ENCODE measurements at places on chromosomes 11 and 22.

DNA sequence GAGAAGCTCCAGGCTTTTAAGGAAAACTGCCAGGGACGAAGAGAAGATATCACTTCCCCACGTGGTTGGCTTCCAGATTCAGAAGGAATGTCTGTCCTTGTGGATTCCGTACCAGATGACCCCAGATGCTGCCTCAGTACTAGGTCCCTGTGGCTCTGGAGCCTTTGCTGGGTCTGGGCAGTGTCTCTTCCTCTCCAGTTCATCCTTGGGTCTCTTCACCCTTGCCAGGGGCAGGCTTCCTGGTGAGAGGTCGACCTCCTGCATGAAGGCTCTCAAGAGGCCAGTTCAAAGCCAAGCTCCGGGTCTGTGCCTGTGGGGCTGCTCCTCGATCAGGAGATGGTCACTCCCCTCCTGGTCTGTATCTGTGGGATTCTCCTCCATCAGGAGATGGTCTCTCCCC, 74.7 kb upstream of the B3GAT1 start:
- no peak for DNase-seq

GRCh38 chr11:121539000-121539399, 86.2 kb upstream of the SORL1-AS1 start:
- DNase-seq: no peak

DNA sequence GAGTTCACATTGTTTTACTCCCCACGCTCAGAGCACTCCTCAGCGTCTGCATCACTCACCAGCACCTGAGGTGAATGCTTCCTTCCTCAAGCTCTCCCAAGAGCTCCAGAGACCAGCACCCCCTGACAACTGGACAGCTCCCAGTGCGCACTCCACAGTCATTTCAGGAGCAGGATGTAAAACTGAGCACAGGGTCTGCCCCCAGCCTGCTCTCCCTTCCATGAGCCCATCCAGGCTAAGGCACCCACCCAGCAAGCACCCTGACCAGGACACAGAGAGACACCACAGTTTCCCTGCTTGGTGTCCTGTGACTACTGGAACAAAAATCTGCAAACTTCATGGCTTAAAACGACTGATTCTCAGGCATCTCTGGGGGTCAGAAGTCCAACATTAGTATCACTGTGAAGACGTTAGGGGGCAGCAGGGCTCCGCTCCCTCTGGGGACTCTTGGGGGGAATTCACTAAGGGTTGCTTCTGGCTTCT, 3.3 kb downstream of the SCGB1D2 start:
- DNase-seq: peak; percentile 39

DNA sequence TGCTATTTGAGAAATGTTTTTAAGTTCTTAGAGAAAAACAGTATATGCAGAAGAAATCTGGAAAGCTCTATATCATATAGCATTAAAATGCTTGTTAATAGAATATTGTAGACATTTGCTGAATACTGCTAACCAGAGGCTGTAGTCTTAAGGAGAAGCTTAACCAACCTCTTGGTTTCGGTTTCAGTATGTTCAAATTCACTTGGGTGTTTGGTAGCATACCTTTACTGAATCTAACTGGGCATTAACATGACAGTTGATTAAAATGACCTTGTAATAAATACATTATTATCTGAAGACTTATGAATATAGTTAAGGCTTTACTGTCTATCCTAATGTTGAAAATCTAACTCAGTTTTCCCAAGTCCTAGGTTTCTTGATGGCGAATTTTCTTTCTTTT, 5.4 kb downstream of the PCF11 start:
- DNase-seq: no peak

GRCh38 chr22:23073526-23074229, 3.4 kb downstream of the GNAZ start:
- no peak for DNase-seq

GRCh38 chr11:126990716-126991480, 9.7 kb downstream of the KIRREL3 start:
- DNase-seq: no peak

DNA sequence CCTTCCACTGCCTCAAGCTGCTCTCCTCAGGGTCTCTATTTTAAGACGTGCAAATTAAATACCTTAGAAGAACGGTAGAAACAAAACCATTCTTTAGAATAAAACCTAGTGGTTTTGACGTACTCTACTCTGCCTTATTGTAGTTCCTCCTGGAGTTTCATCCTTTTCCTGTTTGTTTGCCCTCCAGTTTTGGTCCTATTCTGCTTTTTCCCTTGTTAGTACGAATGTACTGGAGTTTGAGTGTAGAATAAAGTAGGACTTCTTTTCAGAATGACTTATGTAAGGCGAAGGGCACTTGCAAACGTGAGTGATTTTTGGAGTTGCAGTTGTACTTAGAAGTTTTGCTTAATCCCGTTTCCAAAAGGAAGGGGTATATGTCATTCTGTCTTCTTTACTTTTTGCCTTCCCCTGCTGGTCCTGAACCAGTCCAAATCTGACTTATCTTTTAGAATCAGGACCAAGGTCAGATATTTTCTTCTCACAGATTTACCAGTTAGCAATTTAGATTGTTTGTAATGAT, 1.4 kb downstream of the SIK2 start:
- no peak for DNase-seq

- DNase-seq: no peak
Observed at GRCh38 chr22:25182131-25183110, 17.2 kb upstream of the CRYBB3 start.

DNA sequence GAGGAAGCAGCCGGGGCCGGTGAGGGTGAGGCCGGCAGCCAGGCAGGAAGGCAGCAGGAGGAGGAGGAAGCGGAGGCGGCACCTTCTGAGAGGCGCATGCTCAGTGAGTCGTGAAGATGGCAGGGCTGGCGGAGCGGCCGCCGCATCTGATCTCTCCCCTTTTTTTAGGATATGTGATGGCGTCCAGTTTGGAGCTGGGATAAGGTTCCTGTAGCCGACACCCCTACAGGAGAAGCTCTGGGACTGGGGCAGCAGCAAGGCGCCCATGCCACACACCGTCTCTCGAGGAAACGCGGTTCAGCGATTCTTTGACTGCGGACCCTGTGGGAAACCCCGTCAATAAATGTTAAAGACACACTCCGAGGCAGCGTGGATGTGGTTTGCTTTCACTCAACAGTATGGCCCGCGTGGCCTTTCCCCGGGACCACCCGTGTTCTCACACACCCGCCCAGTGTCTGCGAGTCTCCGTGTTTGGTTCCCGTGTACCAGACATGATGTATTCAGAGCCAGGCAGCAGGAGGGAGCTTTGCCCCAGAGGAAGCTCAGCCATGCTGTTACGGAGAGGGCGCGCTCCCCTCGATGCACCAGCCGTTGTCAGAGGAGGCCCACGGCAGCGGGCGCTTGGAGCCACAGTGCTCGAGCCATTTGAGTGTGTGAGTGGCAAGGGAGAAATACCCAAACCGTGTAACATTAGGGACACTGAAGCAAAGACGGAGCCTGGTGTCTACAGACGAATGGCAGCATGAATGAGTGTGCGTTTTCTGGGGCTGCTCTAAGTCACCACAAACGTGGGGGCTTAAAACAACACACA, 27.7 kb upstream of the PARVB start:
- DNase-seq: peak; percentile 83

DNA sequence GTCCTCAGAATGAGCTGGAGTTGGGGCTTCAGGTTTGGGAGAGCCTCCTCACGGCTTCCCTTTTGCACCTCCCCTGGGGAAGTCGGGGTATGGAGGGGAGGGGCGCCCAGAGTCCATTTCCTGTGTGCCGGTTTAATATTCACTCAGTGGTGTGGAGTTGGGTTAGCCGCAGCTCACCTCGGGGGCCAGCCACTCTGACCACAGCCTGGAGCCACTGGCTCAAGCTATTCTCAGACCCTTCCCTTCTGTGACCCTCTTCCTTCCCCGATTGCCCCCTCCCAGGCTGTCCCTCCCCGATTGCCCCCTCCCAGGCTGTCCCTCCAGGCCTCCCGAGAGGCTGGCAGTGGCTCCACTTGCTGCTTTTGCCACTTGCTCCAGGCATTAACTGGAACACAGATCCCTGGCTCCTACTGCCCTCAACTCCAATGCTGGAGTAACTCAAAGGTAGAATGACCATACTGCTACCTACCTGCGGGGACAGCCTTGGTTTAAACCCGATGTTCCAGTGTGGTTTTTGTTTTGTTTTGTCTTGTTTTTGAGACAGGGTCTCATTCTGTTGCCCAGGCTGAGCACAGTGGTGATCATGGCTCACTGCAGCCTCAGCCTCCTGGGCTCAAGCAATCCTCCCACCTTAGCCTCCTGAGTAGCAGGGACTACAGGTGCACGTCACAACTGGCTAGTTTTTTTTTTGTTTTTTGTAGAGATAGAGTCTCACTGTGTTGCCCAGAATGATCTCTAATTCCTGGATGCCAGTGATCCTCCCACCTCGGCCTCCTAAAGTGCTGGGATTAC, 29.3 kb downstream of the RPUSD4 start:
- DNase-seq: no peak

GRCh38 chr22:38891256-38891655, 19.2 kb upstream of the CBX6 start:
- no peak for DNase-seq

DNA sequence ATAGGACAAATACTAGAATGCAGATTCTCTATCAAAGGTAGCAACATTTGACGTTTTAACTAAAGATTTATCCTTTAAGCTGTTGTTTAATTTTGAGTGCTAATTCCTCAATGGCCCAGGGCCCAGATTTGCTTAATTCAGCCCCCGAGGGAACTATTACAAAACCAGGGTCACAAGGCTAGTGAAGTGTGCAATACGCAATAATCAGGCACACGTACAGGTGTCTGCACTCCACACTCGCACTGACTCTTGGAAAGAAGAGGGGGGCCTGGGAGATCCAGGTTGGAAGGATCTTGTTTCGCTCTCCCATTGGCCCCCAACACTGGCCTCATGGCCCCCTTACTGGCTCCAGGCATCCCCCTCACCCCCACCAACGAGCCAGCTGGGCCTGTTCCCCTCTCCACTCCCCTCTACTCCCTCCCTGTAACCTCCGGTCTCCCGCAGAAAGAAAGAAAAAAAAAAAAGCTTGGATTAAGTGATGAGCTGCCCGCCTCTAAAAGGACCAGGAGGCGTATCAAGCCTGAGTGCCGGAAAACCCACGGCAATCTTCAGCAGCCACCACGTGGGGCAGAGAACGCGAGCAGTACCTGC, 2.2 kb upstream of the KIRREL3 start:
- no peak for DNase-seq

DNA sequence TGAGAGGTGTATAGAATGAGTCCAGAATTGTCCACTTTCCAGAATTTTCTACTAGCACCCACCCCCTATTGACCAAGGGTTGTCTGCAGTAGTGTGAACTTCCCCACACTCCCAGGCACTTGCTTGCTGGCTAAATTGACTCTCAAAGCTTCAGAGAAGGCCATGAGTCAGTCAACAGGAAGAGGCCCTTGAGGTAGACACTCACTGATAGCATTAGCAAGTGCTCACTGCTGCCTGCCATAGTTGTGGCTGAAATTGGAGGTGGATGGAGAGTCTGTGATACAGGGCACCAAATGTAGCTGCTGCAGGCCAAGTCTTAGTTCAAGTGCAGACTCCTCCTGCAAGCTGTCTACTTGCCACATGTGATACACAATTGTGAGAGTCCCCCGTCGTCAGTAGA, 156.8 kb downstream of the SPON1 start:
- peak; percentile 59 for DNase-seq

DNA sequence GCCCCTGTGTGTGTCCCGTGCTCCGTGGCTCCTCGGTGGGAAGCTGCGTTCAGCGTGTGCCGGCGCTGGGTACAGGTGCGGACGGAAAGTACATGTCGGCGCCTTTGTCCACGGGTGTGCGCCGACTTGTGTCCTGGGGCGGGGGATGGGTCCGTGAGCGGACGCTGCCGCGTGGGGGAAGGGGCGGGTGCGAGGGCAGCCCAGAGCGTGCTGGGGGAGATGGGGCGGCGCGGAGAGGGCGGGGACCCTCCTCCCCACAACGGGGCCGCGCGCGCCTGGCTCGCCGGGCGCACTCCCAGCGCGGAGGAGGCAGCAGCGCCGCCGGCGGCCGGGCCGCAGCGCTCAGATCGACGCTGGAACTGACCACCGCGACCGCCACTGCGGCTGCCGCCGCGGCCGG, 33.6 kb upstream of the RELT start:
- DNase-seq: no peak

DNA sequence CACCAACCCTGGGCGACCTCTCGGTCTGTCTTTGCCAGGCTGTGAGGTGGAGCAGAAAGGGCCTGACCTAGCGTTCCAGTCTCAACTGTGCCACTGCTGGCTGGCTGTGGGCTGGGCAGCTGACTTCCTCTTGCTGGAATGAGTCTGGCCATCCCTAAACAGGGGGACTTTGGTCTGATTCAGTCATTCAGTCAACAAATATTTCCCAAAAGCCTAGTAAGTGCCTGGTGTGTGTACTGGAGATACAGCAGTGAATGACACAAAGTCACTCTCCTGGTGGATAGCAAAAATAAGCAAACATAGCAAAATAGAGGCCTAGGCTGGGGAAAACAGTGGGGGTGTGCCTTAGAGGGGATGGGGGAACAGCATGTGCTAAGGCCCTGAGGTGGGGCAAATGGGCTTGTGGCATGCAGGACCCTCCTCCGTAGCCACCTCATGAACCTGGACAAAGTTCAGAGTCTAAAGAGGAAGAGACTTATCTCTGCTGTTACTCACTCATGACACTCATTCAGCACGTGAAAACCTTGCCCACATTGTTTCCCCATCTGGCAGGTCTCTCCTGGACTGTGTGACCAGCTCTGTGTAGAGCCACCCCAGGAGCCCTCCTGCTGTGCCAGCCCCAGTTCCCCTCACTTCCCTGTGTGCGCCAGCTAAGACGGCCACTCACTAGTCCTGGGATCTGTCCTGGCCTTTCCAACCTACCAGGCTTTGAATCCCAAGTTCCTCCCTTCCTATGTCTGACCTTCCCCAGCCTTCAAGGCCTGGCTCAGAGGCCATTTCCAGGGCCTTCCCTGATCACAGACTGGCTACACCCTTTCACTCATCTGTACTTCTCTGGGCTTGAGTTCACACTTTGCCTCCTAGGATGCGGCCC, 4.7 kb downstream of the GUCD1 start:
- no peak for DNase-seq

GRCh38 chr11:72522186-72522585, 87.9 kb upstream of the CLPB start:
- no peak for DNase-seq

- no peak for DNase-seq
Observed at GRCh38 chr11:80873310-80873999, 1432.6 kb upstream of the TENM4 start.

DNA sequence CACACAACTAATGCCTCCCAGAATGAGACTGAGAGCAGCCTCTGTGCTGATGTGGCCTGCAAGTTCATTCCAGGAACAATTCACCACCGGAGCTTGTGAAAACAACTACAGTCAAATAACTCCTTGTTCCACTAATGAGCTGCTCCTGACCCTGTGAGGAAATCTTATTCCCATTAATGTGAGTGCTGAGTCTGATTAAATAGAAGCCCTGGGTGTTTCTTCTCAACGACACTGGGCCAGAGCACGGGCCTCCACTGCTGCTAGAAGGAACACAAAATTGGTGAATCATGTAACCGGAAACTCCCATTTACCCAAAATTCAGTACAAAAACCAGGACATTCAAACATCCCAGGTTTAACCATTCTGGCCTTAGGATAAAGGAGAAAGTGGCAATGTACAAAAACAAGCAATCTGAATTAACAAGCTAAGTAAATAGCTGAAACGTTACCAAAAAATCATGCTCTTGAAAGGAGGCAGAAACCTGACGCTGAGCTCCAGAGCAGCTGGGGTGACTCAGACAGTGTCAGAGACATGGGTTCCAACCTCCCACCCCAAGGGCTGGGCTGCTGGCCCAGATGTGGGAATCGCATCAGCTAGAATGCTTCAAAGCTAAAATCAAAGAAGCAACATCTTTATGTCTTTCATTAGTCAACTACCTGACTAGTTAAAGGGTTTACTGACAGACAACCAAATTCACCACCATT, 26.7 kb downstream of the SERGEF start:
- DNase-seq: no peak
